Cardiac muscle cell (in vitro differentiated cells and primary cell): ENCODE measurements at places on chromosomes 11 and 22. TPM values are rescaled to one million over a fixed set of nuclear protein-coding genes. Genes with fewer than 3 reads are reported as not detected.

JAM3 gene
- 36.6 and 38.2 TPM in 2 replicates for total RNA-seq

GLYATL2 gene
- total RNA-seq, result not detected in 2 replicates

CTSW gene
- total RNA-seq, result not detected in 2 replicates

VSIG10L2 gene
- total RNA-seq, result not detected in 2 replicates

TAF6L gene
- total RNA-seq, result 33.1 and 38.8 TPM in 2 replicates

C22orf42 gene
- total RNA-seq, result not detected in 2 replicates

LRRC56 gene
- 2.6 and 4.5 TPM in 2 replicates for total RNA-seq

MYRF gene
- total RNA-seq, result 48.0 and 56.9 TPM in 2 replicates

OR4D5 gene
- 0.15 TPM in 1 of 2 replicates, not detected in the other for total RNA-seq

CBLIF gene
- total RNA-seq, result 0.69 TPM in 1 of 2 replicates, not detected in the other

TTLL8 gene
- total RNA-seq, result not detected in 2 replicates

AHNAK gene
- 50.1 and 77.1 TPM in 2 replicates for total RNA-seq
